ENCODE measurements at places on chromosomes 1 and 21.

DNA sequence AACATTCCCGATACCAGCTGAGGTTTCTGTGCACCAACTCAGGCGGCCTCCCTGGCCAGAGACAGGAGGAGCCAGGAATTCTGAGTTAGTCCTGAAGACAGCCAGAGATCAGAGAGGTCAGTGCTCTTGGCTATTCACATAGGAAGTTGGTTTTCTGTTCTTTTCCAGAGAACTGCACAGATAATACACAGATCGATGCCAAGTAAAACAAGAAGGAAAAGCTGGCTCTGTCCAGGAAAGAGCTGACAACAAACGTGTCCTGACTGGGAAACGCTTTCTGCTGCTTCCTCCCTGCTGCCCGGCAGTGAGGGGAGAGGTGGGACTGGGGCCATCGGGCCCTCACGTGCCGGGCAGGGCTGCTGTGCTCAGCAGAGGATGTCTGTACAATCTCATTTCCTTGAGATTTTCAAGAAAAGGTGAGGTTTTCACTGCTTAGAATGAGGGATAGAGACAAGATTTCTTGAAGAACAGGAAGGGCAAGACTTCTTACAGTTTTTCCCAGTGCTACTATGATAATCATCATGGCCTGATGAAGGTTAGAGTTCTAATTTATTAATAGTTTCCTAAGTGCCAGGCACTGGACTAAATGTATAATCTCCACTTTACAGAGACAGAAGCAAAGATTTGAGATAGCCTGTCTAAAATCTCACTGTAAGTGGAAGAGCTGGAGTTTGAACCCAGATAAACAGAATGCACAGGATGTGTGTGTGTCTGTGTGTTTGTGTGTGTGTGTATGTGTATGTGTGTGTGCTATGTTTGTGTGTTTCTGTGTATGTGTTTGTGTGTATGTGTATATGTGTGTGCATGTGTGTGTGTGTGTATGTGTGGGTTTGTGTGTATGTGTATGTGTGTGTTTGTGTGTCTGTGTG is 211.0 kb upstream of the RAB4A start:
- DNase-seq: no peak

DNA sequence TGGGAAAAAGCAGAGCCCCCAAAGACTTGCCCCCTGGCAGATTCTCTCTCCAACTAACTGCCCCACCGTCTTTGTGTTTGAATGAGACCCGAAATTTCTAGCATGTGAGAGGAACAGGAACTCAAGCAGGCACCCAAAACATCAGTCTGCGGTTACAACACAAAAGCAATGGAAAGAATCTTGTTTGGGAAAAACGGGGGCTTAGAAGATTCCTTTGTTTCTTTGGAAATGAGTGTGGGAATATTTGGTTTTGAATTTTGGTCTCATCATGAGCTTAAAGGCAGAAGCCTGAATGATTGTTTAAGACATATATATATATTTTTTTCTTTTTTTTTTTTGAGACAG is 188.9 kb upstream of the TMEM51 start:
- no peak for DNase-seq

DNA sequence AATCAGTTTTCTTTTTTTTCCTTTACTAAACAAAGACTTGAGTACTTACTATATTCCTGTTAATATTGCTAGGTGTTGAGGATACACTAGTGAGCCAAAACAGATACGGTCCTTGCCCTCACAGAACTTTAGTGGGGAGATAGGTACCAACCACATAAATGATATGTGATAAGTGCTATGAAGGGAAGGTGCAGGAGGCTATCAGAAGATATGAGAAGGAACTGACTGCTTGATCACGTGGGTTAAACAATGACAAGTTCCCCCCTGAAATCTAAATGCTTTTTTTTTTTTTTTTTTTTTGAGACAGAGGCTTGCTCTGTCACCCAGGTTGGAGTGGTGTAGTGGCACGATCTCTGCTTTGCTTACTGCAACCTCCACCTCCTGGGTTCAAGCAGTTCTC is 25.0 kb downstream of the RBM15 start:
- no peak for DNase-seq

- DNase-seq: no peak
These were observed 321.0 kb downstream of the PTBP2 start for GRCh38 chr1:97042551-97042950.

DNA sequence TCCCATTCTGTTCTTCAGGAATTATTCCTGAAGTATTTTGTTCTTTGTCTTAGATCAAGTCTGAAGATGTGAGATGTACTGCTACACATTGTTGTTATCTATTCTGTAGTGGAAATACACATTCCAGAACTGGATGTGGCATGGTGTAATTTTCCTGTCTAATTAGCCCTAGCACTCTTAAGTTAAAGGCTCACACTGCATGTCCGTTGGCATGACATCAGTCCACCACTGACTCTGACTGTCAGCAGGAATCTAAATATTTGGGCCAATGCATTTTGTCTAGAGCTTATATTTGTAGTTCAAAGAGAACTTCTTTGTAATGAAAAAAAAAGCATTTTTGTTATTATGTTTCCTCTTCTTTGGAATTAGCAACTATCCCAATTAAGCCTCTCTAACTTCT is 201.0 kb downstream of the S1PR1 start:
- no peak for DNase-seq

GRCh38 chr1:232423591-232423990 is 206.3 kb downstream of the SIPA1L2 start:
- no peak for DNase-seq

- DNase-seq: no peak
These were observed 3.1 kb upstream of the ELF3 start for GRCh38 chr1:202007304-202007703.

DNA sequence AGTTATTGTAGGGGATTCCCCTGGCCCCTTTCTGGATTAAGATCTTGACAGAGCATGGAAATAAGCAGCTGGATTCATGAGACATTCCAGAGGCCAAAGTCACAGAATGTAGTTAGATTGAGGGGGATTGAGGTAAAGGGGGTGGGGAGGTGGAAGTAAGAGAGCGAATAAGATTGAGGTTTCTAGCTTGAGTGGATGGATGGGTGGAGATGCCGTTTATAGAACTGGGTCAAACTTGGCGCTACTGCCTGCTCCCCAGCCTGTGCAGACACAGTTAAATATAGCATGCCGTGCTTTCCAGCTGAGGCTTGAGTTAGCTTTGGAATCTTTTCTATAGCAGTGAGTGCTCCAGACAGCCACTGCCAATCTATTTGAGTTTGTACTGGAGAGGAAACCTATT is 85.7 kb downstream of the DYRK1A start:
- DNase-seq: no peak

DNA sequence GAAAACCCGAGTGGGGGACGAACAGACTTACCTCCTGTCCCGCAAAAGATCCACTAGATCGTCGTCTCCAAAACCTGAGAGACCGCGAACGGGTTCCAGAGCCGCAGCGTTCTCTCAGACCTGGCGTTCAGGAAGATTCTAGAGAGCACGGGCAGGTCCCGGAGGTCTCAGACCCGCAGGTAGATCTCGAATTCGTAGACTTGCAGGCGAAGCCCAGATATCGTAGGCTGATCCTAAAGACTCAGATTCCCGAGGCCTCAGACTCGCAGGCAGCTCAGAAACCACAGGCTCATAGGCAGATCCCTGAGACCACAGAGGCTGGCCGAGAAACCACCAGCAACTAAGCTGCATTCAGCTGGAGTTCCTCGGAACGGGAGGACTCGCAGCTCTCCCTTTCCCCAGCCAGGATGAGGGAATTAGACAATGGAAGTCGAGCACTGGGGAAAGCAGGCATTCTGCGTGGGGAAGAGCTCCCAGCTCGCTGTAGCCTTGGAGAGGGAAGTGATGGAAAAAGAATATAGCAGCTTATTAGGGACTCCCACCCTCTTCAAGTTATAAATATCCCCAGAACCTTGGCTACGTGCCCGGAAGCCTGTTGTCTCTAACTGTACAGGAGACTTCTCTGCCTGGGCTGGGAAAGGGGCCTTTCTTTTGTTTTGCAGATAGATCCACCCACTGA is at the start of gene ZNF436:
Gene ZNF436 (minus strand): TSS at position 502 of the 679 bp plus-strand sequence. CDS start 1,831 bp downstream, outside the sequence.
- DNase-seq: no peak

DNA sequence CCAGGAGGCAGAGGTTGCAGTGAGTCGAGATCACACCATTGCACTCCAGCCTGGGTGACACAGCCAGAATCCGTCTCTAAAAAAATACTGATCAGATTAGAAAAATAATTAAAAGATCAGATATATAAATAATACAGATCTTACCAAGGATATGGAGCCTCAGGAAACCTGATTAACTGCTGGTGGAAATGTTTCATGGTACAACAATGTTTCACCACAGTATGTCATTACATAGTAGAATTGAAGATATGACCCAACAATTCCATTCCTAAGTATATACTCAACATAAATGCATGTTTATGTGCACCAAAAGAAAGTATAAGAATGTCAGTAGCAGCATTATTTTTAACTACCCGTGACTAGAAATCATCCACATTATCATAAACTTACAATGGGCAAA is 41.7 kb downstream of the CD53 start:
- no peak for DNase-seq

- DNase-seq: no peak
These were observed 37.3 kb downstream of the MFSD2A start for GRCh38 chr1:39992234-39992633.

GRCh38 chr21:38333301-38334272 is 76.8 kb downstream of the KCNJ15 start:
- no peak for DNase-seq

DNA sequence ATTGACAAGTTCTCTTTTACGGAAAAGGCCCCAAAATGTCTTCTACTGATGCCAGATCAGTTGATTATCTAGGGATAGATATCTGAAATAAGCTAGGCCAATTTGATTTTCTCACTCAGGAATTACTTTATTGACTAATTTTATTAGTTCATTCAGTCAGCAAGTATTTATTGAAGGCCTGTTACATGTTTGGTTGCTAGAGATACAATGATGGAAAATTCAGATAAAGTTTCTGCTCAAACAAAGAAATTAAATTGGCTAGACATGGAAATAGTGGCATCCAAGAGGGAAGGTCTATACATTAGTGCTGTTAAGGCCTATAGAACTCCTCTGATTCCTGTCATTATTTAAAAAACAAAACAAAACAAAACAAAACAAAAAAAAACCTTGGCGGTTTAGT is 56.5 kb downstream of the HS2ST1 start:
- DNase-seq: no peak

GRCh38 chr21:46401186-46401910 is 57.3 kb upstream of the DIP2A start:
- no peak for DNase-seq

DNA sequence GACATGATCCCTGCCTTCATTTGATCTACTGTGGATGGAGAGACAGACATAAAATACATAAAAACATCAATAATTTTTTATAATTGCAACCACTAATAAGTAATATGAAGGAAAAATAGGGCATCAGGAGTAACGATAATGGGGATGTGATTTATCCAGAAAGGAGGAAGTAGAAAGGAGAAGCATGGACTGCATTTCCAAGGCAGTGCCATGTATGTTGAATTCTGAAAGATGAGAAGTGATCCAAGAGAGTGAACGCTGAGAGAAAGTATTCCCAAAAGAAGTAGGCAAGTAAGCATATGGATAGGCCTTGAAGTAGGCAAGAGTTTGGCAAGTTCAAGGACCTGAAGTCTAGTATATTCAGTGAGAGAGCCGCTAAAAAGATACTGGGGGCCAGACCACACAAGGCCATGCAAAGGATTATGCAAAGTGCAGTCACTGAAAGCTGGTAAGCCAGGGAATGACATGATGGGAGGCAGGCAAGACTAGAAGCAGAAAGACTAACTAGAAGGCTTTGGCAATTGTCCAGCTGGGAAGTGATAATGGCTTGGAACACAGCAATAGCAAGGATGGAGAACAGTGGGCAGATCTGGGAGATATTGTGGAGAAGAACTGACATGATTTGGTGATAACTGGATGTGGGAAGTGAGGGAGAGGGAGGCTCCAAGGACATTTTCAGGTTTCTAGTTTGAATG is 85.9 kb downstream of the TM2D1 start:
- no peak for DNase-seq

DNA sequence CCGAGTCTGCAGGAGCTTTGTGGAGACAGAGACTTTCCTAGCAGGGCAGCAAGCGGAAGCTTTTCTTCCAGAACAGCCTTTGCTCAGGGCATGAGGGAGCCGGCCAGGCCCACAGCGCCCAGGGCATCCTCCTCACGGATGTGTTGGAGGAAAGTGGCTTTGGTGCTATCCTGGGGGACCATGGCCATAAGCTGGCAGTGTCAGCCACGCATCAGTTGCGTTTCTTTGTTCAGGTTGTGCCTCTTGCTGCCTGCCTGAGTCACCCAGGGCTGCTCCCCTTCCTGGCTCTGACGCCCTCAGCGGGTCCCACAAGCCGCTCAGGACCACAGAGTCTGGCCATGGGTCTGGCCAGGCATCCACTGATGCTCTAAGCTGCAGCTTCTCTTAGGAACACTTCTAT is 39.6 kb upstream of the PRSS38 start:
- DNase-seq: no peak

DNA sequence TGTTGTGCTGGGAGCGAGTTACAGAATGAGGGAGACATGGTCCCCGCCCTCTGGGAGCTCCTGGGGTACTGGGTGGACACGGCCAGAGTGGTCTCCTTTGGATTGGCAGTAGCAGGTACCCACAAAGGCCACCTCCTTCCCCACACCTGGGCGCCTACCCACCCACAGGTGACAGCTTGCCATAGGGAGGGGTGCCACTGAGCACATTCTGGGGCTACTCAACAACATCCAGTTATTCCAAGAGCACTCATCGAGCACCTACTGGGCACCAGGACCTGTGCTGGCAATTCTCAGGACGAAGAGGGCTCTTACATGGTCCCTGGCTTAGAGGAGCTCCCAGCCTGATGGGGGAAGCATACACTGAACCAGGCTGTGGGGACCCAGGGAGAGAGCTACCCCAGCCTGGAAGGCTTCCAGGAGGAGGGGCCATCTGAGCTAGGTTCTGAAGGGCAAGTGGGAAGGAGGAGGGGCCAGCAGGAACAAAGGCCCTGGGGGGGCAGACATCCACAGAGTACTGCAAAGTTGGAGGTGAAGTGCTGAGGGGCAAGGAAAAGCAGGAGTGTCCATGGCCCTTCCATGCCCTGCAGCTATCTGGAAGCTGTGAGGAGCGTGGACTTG is 22.0 kb downstream of the MRPL37 start:
- no peak for DNase-seq

DNA sequence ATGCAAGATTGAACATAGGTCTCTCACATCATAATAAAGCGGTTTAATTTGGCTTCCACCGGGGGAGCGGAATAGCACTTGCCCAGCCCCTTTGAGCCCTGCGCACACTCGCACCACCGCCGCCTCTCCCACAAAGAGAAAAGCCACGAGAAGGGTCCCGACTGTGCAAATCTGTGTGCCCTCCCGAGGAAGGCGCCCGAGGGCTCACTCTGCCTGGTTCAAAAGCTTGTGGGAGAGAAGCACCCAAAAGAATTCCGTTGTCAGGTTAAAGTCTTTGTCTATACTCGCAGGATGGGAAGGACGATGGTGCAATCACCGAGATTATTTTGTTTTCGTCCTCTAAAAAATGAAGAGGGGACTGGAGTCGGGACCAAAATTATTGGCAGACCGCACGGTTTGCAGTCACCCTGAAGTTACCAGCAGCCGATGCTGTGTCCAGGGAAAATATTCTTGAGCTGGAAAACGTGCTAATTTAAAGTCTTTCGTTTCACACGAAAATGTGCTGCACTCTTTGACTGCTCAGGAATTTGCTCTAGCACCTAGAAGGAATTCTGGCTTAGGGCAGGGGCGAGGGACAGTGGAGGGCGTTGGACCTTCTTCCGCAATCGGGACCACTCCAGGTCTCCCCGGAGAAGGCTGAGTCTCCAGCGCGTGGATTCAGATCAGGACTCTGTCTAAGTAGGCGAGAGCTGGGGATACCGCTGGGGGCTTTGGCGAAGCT is 6.6 kb upstream of the SIM2 start:
- no peak for DNase-seq

- no peak for DNase-seq
These were observed 23.5 kb downstream of the CYP4B1 start for GRCh38 chr1:46822248-46822826.
